ENCODE measurements at places on chromosomes 11 and 22. TPM values are rescaled to one million over a fixed set of nuclear protein-coding genes. Genes with fewer than 3 reads are reported as not detected.

DNA sequence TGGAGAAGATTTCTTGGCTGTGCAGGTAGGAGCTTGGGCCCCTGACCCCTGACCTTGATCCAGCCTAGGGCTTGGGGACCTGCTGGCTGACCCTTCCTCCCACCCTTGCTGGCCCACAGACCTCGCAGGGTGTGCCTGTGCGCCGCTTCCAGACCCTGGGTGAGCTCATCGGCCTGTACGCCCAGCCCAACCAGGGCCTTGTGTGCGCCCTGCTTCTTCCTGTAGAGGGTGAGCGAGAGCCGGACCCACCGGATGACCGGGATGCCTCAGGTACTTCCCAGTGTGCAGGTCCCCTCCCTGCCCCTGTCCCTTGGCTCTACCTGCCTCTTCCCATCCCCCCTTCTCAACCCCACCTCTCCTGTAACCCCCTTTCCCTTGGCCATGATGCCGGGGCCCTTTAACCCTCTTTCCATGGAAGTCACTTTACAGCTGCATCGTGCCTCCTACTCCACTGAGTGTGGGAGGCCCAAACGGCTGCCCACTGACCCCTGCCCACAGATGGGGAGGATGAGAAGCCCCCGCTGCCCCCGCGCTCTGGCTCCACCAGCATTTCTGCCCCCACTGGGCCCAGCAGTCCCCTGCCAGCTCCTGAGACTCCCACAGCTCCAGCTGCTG lies 3.8 kb downstream of the INPPL1 start:
- DNase-seq: no peak

Gene SPON1
- 0.22 TPM for total RNA-seq

Gene ARHGAP8
- 0.37 TPM for total RNA-seq

Gene BAIAP2L2
- total RNA-seq: 0.96 TPM

DNA sequence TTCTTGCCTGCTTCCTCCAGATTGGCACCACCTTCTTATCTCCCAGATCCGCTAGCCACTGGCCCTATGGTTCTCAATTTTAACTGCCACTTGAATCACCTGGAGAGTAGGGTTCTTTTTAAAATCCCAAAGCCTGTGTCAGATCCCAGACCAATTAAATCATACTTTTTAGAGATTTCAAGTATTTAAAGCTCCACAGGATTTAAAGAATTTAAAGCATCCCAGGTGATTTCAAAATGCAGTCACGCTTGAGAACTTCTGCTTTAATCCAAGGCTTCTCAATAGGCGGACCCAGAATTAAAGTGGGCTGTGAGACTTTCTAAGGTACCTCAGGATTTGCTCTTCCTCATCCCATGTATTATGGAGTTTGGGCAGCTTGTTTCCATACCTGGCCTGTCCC lies 400.0 kb downstream of the SOX6 start:
- no peak for DNase-seq

DNA sequence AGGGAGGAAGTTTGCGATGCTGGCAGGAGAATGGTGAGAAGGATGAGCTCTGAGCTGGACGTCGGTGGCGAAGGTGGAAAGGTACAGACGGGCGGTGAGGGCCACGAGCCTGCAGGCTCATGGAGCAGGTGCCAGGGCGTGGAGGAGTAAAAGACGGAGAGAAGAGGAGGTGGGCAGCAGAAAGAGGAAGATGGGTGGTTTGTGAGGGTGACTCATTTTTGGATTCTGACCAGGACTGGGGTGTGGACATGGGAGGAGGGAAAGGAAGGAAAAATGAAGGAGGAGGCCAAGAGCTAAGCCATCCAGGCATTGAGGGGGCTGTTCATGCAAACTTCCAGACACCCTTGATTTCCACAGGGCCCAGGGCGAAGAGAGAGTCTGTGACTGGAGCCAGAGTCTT lies 3.5 kb downstream of the ZDHHC24 start:
- no peak for DNase-seq

Gene CD81
- 262 TPM for total RNA-seq

Gene ZNF214
- not detected for total RNA-seq

GRCh38 chr11:126487711-126488110 lies 132.2 kb downstream of the ST3GAL4 start:
- DNase-seq: no peak

Gene FGF19
- not detected for total RNA-seq

- DNase-seq: no peak
These were observed 313.9 kb downstream of the TMEM135 start for GRCh38 chr11:87351676-87352075.

DNA sequence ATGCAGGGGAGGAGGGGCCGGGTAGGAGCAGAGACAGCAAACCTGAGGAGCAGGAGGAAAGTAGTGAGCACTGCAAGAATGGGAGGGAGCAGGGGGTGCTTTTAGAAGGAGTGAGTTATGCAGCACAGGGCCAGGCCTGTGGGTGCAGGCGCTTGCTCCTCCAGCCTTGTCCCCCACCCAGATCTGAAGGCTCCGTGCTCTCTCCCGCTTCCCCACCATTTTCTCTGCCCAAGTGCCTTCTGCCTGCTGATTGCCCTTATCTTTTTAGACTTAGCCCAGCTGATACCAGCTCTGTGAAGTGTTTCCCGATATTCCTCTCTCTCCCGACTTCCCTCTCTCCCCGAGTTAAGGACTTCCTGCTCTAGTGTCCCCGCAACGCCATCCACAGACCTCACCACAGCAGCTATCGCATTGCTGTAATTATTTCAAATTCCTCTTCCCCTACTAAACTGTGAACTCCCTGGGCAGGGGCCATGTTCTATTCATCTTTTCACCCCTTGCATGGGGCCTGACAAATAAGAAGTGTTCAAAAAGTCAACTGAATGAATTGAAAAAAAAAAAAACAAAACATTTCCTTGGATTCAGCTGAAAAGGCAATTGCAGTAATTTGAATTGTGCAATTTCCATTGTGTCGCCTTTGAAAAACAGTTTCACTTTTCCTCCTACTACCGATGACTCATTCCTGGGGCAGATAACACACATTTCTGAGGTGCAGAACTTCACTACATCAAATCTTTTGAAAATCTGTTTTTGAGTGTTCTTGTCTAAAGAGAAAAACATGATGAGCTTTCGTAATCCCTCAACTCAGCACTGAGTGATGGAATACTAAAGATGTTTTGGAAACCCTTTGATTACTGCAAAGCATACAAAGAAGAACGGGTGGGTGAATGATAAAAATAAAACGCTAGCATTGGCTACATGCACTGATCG lies 69.7 kb upstream of the BMAL1 start:
- DNase-seq: no peak

- DNase-seq: no peak
These were observed 39.7 kb downstream of the PPP6R3 start for GRCh38 chr11:68500206-68500605.

DNA sequence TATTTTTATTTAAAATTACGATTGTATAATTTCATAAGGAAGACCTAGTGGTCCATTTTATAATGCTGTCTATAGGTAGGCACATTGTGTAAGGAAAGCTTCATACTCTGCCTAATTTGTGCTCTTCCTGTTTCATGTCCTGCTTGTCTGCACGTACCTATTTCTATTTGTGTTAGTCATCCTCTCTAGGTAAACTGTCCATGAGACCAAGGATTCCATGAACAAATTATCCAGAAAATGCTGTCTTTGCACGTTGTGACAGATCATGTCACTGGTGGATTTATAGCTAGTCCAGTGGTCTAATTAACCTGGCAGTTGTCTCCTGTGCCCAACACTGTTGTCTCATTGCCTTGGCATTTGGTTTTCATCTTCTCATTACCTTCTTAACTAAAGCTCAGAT lies 44.7 kb downstream of the DNAJC24 start:
- no peak for DNase-seq

DNA sequence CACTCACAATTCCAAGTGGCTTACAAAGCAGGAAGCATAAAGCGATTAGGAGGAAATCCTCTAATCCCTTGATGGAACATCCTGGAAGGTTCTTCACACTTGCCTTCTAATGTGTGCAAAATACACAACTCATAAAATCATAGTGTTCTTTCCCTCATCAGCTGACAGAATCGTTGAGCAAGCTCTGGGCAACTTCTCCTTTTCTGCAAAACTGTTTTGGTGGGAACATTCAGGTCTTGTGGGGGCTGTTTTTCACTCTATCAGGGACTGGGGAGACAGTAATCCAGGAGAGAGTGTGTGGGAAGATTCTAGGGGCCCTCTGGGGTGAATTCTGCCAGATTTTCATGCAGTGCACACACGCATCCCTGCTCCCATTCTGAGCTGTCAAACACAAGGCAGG lies 53.2 kb downstream of the IRAG1 start:
- peak; percentile 44 for DNase-seq

Gene BACE1-AS
- total RNA-seq: 11.2 TPM

GRCh38 chr22:42801252-42802080 lies 55.6 kb downstream of the ARFGAP3 start:
- DNase-seq: no peak

GRCh38 chr11:26867286-26867685 lies 126.6 kb upstream of the FIBIN start:
- no peak for DNase-seq

Gene OR2D2
- total RNA-seq: not detected

- DNase-seq: no peak
These were observed 22.0 kb downstream of the AMOTL1 start for GRCh38 chr11:94790197-94790596.

Gene OR52H1
- 0.37 TPM for total RNA-seq

Gene VWCE
- 0.41 TPM for total RNA-seq

Gene FOLR2
- total RNA-seq: 0.75 TPM

Gene SYT7
- total RNA-seq: not detected

All from B cell (primary cell).